Aorta (tissue), 5 donors: ENCODE measurements at places on chromosomes 3 and 15. TPM values are rescaled to one million over a fixed set of nuclear protein-coding genes. Genes with fewer than 3 reads are reported as not detected.
A peak's percentile ranks its signal among the peaks of the same experiment; 100 is the strongest.

SLC22A14 gene
- total RNA-seq: 0.49 TPM

GRK7 gene
- 0.23 TPM for total RNA-seq

AADAC gene
- total RNA-seq: not detected

DNA sequence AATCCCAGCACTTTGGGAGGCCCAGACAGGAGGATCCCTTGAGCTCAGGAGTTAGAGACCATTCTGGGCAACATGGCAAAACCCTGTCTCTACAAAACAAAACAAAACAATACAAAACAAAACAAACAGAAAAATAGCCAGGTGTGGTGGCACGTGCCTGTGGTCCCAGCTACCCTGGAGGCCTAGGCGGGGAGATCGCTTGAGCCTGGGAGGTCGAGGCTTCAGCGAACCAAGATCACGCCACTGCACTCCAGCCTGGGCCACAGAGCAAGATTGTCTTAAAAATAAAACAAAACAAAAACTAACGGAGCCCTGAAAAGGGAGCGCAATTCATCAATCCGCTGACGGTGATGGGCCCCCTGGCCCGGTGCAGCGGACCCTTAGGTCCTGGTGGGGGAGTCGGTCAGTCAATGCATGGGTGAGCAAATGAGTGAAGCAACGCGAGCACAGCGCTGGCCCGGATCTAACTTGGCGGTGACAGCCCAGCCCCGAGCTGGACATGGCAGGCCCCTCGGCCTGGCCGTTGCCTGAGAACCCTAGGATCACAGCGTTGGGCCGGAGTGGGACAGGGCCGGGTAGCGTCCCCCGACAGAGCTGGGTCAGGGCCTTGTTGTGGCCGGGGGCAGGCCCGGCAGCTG, 52.4 kb upstream of the BLM start:
- peak; percentile 87 for DNase-seq

DNA sequence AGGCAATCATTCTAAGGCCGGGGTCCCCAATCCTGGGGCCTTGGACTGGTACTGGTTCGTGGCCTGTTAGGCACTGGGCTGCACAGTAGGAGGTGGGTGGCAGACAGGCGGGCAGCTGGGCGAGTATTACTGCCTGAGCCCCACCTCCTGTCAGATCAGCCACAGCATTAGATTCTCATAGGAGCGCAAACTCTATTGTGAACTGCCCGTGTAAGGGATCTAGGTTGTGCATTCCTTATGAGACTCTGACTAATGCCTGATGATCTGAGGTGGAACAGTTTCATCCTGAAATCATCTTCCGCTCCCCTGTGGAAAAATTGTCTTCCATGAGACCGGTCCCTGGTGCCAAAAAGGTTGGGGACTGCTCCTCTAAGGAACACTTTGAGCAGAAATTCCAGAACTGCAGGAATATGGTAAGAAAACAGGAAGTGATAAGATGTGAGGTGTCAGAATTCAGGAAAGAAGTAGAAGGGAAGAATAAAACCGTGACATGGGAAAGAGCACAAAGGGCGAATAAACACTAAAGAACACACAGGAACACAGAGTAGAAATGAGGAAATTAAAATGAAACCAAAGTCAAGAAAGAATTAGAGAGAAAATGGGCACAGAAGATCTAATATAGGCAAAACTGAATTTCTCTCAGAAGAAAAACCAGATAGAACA, 57.6 kb downstream of the PDCD6IP start:
- no peak for DNase-seq

GRCh38 chr3:169637731-169638130, 25.8 kb downstream of the MECOM start:
- DNase-seq: no peak

SLC12A8 gene
- total RNA-seq: 2.6 TPM

DNA sequence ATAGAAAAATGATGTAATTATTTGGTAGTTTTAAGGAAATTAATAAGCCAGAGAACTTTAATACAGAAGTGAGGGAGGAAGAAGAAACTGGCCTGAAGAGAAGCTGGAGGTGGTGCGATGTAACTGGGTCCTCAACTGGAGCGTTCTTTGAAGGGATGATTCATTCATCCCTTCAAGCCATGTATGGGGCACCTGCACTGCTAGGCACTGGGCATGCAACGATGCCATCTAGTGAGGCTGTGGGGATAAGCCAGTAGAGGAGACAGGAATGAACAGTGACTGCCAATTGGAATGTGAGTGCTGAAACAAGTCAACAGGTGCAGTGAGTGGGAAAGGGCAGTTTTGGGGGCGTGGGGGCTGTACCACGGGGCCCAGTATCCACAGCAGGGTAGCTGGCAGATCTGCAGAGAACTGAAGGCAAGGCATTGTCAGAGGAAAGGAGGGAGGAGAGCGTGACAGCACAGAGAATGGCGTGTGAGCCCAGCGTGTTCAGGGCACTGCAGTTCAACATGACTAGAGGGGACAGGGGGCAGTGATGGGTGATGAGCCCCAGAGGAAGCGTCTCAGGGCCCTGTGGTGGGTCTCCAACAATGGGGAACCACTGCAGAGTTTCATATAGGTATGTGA, 3.8 kb upstream of the KIF23 start:
- DNase-seq: no peak

WDR49 gene
- total RNA-seq: 3.0 TPM

DNA sequence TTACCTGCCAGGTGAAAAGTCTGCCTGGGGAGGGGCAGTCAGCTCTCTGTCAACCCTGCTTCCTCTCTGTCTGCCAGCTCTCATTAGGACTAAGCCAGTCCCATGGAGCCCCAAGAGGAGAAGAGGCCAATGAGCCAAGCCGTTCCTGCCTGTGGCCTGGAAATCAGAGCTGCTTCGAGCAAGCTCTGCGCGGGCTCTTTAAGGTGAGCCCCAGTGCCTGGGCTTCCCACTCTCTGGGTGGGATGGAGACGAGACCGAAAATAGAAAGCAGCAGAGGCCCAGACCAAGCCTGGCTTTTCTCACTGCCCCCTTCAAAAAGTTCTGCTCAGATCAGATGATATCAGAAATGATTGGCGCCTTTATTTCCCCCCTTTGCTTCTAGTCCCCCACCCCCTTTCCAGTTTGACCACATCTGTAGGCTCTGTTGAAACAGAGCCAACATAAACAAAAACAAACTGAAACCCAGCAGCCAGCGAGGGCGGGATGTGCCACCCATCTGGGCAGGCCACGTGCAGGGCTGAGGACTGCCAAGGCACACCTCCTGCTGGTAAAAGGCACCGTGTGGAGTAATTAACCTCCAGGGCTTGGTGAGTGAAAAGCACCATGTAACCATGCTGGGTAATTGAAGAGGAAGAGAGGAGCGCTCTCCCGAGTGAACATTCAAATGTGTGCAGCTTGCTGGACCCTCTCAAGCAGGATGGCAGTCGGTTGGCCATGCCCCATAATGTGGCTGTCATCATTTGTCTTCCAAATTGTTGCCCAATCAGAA, 471.0 kb upstream of the PROK2 start:
- DNase-seq: no peak

GRCh38 chr3:36908647-36909180, 36.1 kb downstream of the TRANK1 start:
- no peak for DNase-seq

DNA sequence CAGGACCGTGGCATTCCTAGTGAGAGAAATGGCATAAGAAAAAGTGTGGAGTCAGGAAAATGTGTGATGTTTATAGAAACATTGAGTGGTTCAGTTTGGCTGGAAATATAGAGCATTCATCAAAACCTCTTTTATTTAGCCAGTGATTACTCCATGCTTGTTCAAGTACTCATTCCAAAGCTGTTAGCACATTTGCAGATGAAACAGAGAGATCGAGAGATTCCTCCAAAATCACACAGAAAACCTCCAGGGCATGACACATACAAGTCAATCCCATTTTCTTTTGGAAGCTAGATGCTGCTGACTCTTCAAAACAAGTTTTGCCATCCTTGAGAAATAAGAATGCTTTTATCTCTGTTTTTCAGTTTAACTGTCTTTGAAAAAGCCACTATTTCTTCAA, 11.5 kb upstream of the MB21D2 start:
- DNase-seq: no peak

EPHB3 gene
- 2.8 TPM for total RNA-seq

DNA sequence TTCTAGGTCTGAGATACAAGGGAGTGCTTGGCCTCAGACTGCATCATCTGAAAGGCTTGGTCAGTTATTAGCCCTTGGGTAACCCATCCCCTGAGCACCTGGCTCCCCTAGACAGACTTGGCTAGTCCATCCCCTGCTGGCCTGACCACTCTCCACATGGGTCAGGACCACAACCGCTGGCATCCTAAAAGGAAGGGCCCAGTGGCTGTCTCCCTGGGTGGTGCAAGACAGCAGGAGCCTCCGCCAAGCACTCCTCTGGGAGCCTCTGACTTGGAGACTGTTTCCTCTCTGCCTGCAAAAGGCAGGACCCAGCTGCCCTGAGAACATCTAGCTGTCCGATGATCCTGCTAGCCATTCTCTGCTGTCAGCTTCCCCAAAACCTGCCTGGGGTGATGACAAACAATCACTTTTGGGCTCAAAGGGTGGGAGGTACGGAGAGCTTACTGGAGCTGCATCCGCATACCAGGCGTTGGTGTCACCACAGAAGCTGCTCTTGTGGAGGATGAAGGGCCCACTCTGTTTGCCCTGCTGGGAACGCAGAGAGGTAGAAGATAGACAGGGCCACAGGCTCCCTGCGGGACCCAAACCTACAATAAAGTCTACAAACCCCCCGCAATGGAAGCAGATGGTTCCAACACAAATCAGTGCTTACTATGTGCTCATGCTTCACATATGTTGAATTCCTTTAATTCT, 108.0 kb upstream of the PRR20G start:
- DNase-seq: no peak

- DNase-seq: no peak
Observed at GRCh38 chr3:35144011-35144410, 495.3 kb upstream of the ARPP21 start.

GRCh38 chr3:49470714-49471420, 800 bp downstream of the DAG1 start:
- no peak for DNase-seq

ITGB5 gene
- 332 TPM for total RNA-seq

DNA sequence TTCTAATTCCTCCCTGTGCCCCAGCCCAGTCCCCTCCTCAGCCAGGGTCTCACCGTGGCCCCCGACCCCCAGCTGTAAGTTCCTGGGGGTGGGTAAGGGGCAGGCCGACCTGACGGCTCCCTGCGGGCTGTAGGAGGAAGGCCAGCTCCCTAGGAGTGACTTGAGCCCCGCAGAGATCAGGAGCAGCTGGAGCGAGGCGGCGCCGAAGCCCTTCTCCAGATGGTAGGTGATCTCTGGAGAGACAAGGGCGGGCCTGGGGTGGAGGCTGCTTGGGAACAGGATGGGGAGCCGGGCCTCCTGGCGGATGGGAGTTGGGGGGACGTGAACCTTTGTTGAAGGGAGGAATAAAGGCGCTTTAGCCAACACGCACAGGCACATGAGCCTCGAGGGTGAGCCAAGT, 4.2 kb downstream of the SLC28A1 start:
- DNase-seq: peak; percentile 71

DNA sequence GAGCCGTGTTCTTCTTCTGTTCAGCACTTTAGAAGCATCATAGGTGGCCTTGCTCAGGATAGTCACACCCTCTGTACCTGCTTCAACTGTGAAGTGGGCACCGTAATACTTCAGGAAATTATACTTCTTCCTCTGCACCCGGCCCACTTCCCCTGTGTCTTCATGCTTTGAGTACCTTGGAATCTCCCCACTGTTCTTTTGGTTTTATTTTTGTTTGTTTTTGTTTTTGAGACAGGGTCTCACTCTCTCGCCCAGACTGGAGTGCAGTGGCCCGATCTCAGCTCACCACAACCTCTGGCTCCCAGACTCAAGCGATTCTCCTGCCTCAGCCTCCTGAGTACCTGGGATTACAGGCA, 1.7 kb downstream of the P2RY14 start:
- DNase-seq: no peak

DNA sequence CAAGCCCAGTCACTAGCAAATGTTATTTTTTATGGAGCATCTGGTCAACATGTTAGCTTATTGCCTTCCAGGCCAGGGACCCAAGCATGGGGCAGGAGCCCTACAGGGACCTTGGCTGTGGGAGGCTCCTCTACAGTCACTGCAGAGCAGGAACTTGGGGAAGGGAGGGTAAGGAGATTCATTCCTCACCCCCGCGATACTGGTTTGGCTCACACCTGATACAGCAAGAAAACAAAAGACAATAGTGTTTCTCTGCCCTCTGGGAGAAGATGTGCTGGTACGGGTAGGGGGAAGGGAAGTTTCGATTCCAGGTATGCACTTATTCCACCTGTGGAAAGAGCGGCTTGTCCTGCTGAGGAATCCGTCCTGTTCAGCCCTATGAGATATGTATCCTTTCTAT, 77.6 kb downstream of the SLC12A8 start:
- no peak for DNase-seq

- no peak for DNase-seq
Observed at GRCh38 chr3:23819599-23820360, 14.0 kb downstream of the UBE2E1 start.

DNA sequence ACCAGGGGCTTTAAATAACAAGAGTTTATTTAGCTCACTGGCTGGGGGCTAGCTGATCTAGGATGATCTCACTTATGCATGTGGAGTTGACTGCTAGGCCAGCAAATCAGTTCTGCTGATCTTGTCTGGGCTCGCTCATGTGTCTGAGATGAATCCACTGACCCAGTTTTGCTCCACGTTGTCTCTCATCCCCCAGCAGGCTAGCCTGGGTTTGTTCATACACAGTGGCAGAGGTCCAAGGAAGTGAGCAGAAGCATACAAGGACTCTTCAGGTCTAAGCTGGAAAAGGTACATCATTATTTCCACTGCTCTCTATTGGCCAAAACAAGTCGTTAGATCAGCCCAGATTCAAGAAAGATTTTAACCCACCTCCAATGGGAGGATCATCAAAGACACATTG, 238.0 kb downstream of the PLCL2 start:
- no peak for DNase-seq

DNA sequence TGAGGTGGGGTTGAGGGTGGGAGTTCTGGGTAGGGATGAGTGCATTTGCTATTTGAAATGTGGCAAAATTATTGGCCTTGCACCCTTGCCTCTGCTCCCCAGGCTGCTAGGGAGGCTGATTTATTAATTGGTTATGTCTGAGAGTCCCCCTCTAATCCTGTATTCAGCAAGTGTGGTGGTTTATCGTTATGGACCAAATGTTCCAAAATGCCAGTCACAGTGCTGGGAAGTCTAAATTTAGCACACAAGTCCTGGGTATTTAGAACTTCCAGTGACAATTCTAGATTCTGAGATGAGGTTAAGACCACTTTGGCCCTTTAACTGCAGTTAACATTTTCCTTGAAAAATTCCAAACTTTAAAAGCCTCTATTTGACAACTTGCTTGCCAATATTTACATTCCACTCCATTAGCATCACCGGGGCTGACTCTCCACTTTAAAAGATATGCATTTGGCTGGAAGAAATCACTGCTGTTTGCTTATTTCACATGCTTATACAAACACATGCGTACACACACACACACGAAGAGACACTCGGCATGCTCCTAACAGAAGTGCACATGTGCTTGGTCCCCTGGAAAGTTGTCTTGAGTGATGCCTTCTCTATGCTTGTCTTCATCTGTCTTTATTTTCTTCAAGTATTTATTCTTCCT, 247.7 kb downstream of the IL20RB start:
- no peak for DNase-seq

- no peak for DNase-seq
Observed at GRCh38 chr3:185402561-185402960, 39.6 kb downstream of the MAP3K13 start.

- no peak for DNase-seq
Observed at GRCh38 chr3:71072986-71073385, 510.5 kb downstream of the FOXP1 start.

- DNase-seq: peak; percentile 49
Observed at GRCh38 chr3:64594134-64594533, 93.7 kb downstream of the ADAMTS9 start.

GRCh38 chr3:107065094-107065861, 312.0 kb upstream of the CCDC54 start:
- no peak for DNase-seq
